ENCODE measurements at places on chromosomes 2 and 18.

DNA sequence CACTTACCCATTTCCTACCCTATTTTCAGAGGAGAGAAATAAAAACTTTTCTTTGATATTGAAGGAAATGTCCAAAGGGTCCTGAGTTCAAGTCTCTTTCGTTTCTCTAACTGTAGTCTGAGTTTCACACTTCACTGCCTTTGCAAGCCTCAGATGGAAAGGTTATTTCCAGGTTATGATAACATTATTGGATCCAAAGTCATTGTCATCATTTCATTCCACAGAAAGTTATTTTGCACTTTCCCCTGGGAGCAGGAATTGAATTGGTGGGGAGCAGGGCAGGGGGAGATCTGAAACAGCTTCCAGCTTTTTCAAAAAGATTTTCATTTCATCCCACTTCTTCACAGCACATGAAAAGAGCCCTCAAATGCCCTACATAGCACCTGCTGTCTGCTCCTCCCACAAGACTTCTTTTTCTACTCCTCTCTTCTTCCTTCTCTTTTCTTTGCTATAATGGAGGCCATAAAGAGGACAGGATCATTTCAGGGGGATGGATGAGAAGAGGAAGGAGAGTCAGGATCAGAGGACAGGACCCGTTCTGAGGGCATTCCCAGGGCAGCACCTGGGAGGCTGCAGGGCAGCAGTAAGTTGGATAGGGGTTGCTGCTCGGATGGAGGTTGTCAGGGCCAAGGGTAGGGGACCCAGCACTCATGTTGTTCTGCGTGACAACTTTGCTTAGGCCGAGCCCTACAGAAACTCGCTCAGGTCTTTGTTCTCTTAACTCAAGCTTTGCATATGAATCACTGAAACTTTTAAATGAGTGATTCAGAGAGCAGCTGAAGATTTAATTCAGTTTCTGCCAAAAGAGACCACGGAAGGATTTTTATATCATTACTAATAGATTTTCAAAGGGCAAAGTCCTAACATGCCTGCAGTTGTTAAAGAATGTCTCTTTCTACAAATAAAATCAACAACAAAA is 11.4 kb upstream of the GALNT5 start:
- no peaks in the 10 kb centered on the region for H3K4me1 ChIP-seq
- H3K36me3 ChIP-seq: no peaks in the 10 kb centered on the region
- H3K27me3 ChIP-seq: no peaks in the 10 kb centered on the region
- H3K27ac ChIP-seq: peak overlapping the region; percentile 44
- no peak overlapping the region for H3K4me3 ChIP-seq

- H3K4me3 ChIP-seq: no peak overlapping the region
- no peaks in the 10 kb centered on the region for H3K27me3 ChIP-seq
- no peaks in the 10 kb centered on the region for H3K36me3 ChIP-seq
- no peak for DNase-seq
Measured at GRCh38 chr18:75170916-75171315, 38.0 kb downstream of the PTGR3 start.

- no peaks in the 10 kb centered on the region for H3K36me3 ChIP-seq
- no peak overlapping the region for H3K27ac ChIP-seq
- no peaks in the 10 kb centered on the region for H3K4me1 ChIP-seq
- DNase-seq: no peak
- H3K27me3 ChIP-seq: no peaks in the 10 kb centered on the region
- no peak overlapping the region for H3K4me3 ChIP-seq
Measured at GRCh38 chr2:165847001-165847400, 53.0 kb upstream of the GALNT3 start.

GRCh38 chr2:181879295-181879694 is 12.2 kb upstream of the ITPRID2 start:
- no peak overlapping the region for H3K4me3 ChIP-seq
- H3K36me3 ChIP-seq: no peaks in the 10 kb centered on the region
- no peak for DNase-seq

DNA sequence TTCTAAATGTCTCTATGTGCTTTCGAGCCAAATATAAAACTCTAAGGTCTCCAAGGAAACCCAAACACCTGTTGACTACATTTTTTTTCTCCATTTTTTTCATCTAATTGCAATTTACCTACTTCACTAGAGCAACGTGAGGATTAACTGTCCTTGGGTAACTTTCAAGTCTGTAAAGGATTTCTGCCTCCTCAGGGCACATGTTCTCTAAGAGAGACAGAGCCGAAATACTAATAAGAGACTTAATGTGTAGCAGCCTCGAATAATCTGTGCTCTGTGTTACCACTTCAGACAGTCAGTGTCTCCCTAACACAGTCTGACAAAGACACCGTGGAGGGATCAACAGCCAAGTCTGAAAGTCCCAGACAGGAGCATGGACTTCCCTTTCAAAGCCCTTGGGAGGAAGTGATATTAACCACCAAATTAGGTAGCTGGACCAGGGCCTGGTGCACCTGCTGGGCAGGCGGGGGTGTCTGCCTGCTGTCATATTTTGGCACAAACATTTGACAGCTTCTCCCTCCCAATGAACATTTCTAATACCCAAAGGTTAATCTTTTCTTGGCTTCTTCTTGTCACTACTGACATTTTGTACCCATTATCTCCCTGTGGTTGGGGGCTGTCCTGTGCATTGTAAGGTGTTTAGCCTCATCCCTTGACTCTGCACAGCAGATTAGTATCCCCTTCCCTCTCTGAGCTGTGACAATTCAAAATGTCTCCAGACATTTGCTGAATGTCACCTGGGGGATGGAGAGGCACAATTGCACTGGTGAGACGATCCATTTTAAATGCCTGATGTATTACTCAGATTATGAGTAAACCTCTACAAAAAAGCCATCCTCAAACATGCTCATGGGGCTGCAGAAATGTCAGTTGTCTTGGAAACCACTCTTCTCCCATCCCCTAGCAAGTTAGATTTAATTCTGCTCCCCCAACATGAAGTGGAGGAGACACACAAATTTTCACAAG is 45.7 kb upstream of the LYPD1 start:
- H3K36me3 ChIP-seq: no peaks in the 10 kb centered on the region
- H3K27ac ChIP-seq: no peak overlapping the region
- H3K27me3 ChIP-seq: no peaks in the 10 kb centered on the region
- H3K4me3 ChIP-seq: no peak overlapping the region
- DNase-seq: no peak
- no peaks in the 10 kb centered on the region for H3K4me1 ChIP-seq

- H3K4me1 ChIP-seq: no peaks in the 10 kb centered on the region
- no peaks in the 10 kb centered on the region for H3K27me3 ChIP-seq
- no peaks in the 10 kb centered on the region for H3K36me3 ChIP-seq
Measured at GRCh38 chr18:42527766-42528165, 572.7 kb downstream of the PIK3C3 start.

All from vagina (tissue), 2 donors.